ENCODE measurements at places on chromosomes 5 and 9. TPM values are rescaled to one million over a fixed set of nuclear protein-coding genes. Genes with fewer than 3 reads are reported as not detected.

The PCDHB13 gene
- total RNA-seq = not detected

The ITK gene
- total RNA-seq = 340 TPM

DNA sequence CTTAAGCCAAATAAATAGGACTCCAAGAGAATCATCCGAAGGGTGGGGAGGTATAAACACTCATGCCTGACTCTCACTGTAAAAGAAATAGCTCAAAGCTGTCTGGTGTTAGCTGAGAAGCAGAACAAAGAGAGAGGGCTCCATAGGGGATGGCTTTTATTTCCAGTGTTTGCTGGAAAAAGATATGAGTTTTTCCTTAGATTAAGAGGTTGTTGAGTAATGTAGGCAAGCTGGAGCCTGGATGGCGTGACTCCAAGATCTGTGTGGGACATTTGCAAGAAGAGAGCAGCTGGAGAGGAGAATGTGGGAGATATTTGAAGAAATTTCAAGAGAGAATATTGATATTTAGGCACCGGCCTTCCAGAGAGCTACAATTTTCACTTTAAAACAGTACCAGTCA is 793.7 kb upstream of the RGMB start:
- DNase-seq = no peak

- DNase-seq = no peak
Observed at GRCh38 chr9:106886111-106887046, 23.4 kb downstream of the ZNF462 start.

The GDA gene
- not detected for total RNA-seq

The KIF12 gene
- total RNA-seq = not detected

DNA sequence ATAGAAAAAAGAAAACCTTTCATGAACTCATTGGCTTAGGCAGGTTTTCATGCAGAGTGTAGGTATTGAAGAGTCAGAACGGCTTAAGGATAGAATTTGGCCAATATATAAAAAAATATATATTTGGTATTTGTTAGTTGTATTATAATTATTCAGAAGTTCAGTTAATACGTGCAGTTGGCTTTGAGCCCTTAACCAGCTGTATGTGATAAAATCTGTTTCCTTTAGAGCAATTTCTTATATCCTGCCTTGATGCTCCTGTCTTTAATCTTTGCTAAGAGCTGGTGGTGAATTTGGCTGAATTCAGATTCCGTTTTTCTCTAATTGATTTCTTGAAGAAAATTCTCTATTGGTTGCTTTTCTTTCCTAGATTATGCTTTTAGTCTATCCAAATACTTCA is 3.7 kb downstream of the ANXA1 start:
- DNase-seq = no peak

The CER1 gene
- not detected for total RNA-seq

The RNF44 gene
- total RNA-seq = 88.3 TPM

DNA sequence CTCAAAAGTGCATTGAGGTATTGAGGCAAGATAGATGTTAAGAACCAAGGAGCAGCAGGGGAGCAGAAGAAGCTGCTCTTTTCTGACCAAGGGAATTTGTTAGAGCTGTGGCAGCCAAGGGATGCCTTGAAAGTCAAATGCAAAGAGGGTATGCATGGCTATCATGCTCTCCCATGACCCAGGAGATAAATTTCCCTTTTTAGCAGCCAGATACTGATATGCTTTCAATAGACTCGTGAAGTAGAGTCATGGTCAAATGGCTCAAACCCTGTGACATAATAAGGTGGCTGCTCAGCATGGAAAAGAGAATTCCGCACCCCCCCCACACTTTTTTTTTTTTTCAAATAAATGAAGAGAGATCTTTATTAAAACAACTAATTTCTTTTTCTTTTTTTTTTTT is 180.9 kb upstream of the ACTBL2 start:
- DNase-seq = no peak
